ENCODE measurements at places on chromosomes 1 and 21.
A peak's percentile ranks its signal among the peaks of the same experiment; 100 is the strongest.

- no peak for DNase-seq
Observed at GRCh38 chr1:57131701-57132394, 166.0 kb upstream of the C8B start.

DNA sequence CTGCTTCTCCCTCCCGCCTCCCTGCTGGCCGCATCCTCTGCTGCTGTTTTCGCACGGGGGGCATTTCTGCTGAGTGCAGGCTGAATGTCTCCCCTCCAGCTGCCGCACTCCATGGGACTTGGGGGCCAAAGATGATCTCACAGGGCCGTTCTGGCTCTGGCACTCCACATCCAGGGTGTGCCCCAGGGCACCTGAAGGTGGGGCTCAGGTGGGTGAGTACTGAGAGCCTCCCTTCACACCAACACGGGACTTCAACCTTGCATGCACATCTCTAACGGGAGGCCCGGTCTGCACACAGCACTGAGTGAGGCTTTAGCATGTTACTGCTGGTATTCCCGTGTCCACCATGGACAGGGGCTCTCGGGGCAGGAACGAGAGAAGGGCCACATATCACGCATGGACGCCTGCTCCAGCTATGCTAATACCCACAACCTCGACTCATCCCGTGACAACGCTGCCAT, 88.9 kb downstream of the DMRTB1 start:
- DNase-seq, result peak; percentile 11

GRCh38 chr1:113943028-113943811, 14.1 kb downstream of the HIPK1 start:
- no peak for DNase-seq

DNA sequence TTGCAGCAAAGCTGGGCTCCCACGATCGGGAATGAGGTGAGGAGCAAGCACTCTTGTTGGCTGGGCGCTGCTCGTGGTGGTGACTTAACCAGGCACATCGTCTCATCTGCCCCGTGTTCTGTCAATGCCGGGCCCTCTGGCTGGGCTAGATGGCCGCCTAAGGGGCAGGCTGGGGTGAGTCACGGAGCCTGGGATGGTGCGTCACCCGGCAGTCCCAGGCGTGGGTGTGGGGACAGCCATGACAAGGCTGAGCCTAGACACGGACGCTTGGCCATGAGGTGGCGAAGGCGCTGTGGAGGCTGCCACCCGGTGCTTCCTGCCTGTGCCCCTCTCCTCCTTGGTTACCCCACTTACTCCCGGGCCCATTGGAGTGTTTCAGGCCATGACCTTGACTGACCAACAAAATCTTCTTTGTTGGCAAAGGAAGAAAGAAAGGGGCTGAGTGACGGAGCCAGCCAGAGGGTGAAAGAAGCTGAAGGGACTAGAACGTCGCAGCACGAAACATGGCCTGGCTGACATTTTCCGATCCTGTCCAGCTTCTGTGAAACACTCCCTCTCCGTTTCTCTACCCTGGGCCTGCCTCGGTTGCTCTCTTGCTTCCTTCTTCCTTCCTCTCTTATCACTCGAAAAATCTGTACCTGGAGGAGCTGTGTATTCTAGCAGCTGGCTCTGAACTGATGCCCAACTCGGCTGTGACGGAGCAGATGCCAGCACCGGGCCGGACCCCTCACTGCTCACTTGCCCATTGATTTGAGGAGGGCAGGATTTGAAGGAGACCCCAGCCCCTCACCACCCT, 596 bp downstream of the CD247 start:
- no peak for DNase-seq

DNA sequence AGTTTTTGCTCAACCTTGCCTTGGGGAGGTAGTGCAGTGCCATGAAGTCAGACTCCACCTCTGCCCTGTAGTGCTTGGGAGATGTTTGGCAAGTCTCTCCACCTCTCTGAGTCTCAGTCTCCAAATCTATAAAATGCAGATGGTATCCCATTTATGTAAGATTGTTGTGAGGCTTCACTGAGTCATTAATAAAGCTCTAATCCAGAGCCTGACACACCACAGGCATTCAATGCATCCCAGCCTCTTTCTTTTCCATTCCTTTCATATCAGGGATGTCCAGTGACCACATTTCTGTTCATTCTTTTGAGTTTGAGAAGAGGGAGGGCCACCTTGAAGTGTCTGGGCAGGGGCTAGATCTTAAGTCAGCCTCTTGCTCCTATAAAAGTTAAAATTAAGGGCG, 37.6 kb upstream of the LMO4 start:
- DNase-seq, result no peak

GRCh38 chr1:163774978-163775620, 453.3 kb downstream of the NUF2 start:
- DNase-seq, result no peak

- no peak for DNase-seq
Observed at GRCh38 chr1:24913616-24914225, 16.4 kb downstream of the RUNX3 start.

- DNase-seq, result no peak
Observed at GRCh38 chr1:23793861-23794731, 3.2 kb downstream of the LYPLA2 start.

DNA sequence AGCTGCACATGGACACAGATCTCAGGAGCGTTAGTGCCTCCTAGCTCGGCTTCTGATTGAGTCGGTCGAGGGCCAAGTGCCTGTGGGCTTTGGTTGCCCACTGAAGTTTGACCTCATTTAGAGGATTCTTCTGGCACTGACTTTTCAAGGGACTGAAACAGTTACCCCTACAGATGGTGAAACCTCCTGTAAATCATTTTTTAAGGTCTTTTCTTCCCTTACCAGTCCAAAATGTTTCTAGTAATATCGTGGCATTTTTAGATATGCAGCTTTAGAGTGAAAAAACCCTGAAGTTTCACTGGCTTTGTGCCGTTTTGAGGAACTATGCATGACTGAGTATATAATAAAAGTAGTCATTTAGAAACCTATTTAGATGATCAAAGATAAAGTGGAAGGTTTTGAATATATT, 34.7 kb upstream of the L1TD1 start:
- no peak for DNase-seq

DNA sequence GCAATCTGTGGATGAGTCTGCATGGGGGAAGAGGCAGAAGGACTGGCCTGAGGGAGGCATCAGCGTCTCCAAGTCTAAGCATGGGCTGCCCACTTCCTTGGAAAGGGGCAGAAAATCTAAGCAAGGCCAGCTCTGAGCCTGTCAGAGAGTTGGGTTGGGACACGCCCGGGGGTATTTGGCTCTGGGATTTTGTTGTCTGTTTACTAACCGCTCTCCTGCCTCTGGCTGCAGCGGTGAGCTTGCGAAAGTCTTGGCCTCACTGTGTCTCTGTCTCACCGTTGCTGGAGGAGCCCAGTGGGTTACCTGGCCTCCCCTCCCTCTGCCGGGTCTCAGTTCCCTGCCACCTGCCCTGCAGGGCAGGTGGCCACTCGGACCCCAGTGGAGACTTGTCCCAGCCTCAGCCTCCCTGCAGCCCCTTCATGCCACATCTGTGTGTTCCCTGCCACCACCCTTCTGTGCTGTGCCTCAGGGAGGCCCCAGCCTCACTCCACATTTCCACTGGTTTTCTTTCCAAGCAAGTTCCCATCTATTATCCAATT, 33.7 kb downstream of the EDN2 start:
- no peak for DNase-seq

DNA sequence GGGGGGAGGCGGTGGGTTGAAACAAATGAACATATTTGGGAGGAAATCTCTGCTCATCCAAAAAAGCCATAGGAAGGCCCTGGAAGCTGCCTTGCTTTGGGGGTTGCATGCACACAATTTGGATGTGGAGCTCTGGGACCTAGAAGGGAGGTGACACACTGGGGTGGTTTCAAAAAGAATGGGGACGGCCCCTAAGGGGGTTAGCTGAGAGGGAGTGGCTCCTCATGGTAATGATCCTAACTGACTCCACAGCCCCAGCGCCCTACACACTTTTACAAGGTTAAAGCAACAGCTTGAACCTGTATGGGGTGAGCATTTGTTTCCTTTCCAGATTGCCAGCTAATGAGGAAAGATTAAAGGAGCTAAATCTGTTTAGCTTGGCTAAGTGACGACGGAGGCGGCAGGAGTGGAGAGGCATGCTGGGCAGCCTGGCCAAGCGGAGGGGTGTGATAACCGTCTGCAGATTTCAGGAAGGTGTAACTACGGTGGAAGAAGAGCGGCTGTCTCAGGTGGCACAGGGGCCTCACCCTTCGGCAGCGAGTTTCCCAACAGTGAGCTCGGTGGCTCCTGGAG, 107.3 kb downstream of the RNF220 start:
- DNase-seq, result no peak

GRCh38 chr1:20359451-20360330, 69.0 kb downstream of the VWA5B1 start:
- DNase-seq, result peak; percentile 20

- DNase-seq, result peak; percentile 90
Observed at GRCh38 chr1:7265771-7266371, 480.6 kb downstream of the CAMTA1 start.

DNA sequence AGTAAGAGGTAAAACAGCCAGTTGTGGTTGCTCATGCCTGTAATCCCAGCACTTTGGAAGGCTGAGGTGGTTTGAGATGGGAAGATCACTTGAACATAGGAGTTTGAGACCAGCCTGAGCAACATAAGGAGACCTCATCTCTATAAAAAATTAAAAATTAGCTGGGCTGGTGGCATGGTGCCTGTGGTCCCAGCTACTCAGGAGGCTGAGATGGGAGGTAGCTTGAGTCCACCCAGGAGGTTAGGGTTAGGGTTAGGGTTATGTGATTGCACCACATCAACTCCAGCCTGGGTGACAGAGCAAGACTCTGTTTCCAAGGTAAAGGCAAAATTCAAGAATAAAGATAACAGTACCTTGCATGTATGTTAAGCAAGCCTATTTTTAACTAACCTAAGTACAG, 3.5 kb downstream of the SAMSN1 start:
- DNase-seq, result no peak

DNA sequence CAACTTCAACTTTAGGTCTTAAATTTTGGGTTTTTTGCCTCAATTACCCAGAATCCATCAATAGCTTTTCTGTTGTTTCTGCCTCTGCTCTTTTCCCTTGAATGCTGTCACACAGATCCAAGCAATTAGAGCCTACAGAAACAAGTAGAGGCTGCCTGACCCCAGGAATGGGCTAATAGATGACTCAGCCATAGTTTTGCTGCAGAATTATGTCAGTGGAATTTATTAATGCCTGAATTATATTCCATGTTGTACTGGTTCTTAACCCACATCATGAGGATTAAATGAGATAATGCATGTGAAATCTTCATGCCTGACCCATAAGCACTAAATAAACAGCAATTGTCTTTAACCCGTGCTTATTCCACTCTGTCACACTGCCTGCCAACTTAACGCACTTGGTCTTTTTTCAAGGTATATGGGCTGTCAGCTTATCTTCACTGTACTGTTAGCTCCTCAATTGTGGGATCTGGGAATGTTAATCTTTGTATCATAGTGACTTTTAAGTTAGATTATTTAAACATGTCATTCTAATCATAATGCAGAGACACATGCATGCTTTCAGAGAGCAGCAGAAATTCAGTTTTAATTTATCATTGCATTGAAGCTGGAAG, 213.3 kb downstream of the ROR1 start:
- DNase-seq, result no peak

GRCh38 chr1:109370712-109371340, 26.9 kb downstream of the SORT1 start:
- no peak for DNase-seq

GRCh38 chr1:180167721-180168467, 13.2 kb downstream of the QSOX1 start:
- peak; percentile 95 for DNase-seq

GRCh38 chr21:42300045-42300583, 15.1 kb downstream of the TFF3 start:
- DNase-seq, result no peak
